ENCODE measurements at places on chromosomes 3 and 15. TPM values are rescaled to one million over a fixed set of nuclear protein-coding genes. Genes with fewer than 3 reads are reported as not detected.

Gene CPLX3
- total RNA-seq: not detected

Gene GABRR3
- not detected for total RNA-seq

Gene LIPC
- not detected for total RNA-seq

Gene CDV3
- 201 TPM for total RNA-seq

Gene SYNPR
- not detected for total RNA-seq

Gene HESX1
- not detected for total RNA-seq

All from gastroesophageal sphincter (tissue), 4 donors.